ENCODE measurements at places on chromosomes 5 and 9.

DNA sequence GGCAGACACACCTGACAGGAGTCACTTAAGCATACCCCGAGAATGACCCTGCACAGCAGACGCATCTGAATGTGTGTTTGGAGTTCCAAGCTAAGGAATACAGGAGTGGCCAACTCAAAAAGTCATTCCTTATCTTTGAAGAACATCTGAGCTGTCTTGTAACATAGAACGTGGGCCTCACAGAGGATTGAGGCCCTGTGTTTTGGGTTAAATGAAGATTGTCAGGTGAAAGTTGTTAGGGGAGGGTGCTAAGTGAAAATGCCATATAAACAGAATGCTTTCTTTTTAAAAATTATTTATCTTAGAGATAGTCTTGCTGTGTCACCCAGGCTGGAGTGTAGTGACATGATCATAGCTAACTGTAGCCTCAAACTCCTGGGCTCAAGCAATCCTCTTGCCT lies 100.9 kb downstream of the PIK3R1 start:
- no peak for DNase-seq

- no peak for DNase-seq
Measured at GRCh38 chr5:73388306-73388684, 60.3 kb downstream of the FOXD1 start.

DNA sequence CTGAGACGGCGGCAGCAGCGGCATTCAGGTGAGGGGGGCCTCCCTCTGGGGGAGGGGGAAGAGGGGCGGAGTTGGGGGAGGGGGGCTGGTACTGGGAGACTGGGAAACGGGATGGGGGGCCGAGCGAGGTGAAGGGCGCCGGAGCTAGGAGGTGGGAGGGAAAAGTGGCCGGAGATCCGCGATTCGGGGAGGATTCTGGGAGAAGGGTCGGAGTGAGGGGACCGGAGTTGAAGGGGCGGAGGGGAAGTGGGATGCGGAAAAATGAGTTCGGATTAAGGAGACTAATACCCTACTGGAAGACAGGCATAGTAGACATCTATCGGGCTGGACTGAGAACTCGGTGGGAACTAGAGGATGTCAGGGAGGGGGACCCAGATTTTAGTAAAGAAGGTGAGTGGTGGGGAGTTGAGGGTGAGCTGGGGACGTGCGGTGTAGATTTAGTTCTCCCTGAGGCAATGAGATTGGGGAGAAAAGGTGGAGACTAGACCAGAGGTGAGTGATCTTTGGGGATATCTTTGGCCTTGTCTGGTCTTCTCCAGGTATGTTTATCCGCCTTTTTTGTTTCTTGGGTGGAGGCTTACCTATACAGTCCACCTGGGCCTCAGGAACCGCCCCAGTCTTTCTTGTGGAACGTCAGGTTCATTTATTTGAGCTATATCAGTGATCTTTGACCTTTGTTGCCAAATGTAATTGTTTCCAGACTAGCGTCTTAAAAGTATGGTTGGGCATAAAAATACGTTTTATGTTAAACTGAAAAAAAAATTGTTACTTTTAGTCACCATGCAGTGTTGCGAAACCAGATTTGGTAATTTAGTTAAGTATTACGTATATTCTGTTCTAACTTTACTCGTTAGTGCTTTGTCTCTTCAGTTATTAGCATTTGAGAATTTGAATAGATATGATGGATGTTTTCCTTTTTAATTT lies 632 bp downstream of the UBAP1 start:
- no peak for DNase-seq

DNA sequence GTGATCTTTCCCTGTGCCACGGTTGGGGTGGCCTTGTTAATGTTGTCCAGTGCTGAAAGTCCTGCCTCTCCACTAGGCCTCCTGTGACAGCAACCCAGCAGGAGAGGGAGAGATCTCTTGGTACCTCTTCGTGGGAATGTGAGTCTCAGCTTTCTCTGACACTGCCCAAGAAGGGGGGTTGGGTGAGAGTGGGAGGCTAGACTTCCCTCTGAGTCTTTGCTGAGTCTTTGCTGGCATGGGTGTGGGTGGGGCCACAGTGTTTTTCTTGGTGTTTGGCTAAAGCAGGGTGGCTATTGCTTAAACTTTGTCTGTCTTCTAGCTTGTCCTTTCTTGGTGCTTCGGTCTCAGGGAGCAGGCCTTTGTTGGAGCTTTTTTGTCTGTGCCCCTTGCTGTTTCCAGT lies 145.6 kb downstream of the GNA14 start:
- no peak for DNase-seq

GRCh38 chr5:127290019-127290945 lies at the start of gene MEGF10:
Gene MEGF10 (plus strand): TSS chr5:127290796. CDS start chr5:127331309, 40,513 bp downstream.
- no peak for DNase-seq

GRCh38 chr5:176383248-176383905 lies 5.0 kb downstream of the NOP16 start:
- DNase-seq, result no peak

DNA sequence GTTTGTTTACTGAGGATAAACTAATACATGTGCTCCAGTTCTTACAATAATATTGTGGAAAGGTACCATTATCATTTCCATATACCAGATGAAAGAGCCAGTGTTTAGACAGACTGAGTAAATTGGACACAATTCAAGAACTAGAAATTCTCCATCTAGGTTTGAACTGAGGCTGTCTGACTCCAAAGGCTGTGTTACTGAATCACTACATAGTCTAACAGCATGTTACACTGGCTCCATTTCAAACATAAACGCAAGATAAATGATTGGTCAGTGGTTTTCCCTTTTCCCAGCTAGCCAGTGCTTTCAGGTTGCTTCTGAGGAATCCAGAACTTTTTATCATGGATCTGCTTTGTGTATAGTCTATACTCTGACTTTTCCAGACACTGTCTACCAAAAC lies 8.1 kb downstream of the SPDL1 start:
- DNase-seq, result no peak

- no peak for DNase-seq
Measured at GRCh38 chr9:109098171-109098959, 21.4 kb downstream of the TMEM245 start.

GRCh38 chr9:96483197-96483596 lies 33.2 kb downstream of the HABP4 start:
- DNase-seq, result no peak

GRCh38 chr9:642014-642413 lies 199.5 kb upstream of the DMRT1 start:
- DNase-seq, result no peak

- no peak for DNase-seq
Measured at GRCh38 chr5:171537070-171537849, 117.8 kb downstream of the FGF18 start.

- peak; percentile 67 for DNase-seq
Measured at GRCh38 chr5:134004626-134005416, at the start of gene VDAC1. Gene VDAC1 (minus strand): TSS chr5:134004975. CDS start chr5:133993012, 11,963 bp downstream.

- no peak for DNase-seq
Measured at GRCh38 chr5:71533142-71533541, 54.0 kb upstream of the MCCC2 start.

DNA sequence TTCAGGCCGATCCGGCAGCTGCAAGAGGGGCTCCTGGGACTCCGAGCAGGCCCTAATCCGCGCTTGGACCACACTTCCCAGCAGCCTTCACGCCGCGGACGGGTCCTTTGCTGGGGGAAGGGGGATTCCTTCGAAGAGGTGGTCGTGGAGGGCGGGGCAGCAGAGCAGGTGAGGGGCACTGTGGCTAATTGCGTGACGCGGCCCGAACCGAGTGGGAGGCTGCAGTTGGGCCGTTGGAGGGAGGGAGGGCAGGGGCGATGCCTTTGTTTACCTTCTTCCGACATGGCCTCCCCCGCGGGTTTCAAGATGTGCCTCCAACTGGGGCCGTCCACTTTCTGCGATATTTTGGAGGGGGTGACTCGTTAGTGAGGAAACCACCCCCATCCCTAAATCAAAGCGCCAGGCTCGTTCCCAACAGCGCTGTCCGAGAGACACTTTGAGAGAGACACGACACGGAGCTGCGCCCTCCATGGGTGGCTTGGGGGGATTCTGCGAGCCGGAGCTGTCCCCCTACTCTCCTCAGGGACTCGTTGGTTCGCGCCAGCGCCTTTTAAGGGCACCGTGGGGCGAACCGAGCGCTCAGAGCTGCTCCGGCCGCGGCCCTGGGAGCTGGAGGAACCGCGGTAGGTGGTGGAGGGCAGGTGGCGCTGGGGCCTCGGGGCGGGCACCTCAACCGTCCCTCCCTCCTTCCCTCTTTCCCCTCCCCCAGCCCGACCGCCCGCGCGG lies at the start of gene FAM53C:
TSS of gene FAM53C (plus strand) at position 582 of the 726 bp plus-strand sequence. CDS start 3,070 bp downstream, outside the sequence.
- peak; percentile 95 for DNase-seq

GRCh38 chr9:114604989-114605388 lies 6.1 kb upstream of the TMEM268 start:
- no peak for DNase-seq

DNA sequence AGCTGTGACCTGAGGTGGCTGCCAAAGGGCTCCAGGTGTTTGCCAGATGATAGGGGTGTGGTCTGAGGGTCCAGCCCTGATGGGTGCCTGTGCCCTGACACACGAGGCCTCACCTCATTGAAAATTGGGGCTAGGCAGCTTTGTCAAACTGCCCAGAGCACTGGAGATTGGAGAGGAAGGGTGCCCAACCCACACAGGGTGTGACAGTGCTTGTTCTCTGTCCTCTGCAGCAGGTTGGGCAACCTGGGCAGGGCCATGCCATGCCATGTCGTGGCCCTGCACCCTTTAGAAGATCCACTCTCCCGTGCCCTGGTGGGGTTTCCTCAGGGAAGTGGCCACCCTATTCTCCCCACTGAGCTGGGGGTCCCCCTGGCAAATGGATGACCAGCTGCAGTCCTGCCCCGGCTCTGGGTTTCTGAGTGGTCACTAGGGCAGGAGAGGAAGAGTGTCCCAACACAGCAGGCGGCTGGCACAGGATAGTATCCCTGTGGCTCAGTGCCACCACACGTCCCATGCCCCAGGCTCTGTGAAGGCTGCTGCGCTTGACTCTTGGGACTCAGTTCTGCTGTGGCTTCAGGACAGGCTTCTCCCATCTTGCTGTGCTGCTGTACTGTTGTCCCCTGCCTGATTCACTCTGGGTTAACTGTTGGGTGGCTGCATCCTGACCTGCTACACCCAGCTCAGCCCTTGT lies 100.8 kb upstream of the PITX1 start:
- no peak for DNase-seq

GRCh38 chr5:56329652-56330051 lies 96.5 kb upstream of the ANKRD55 start:
- no peak for DNase-seq

GRCh38 chr5:145365464-145365863 lies 469.7 kb downstream of the PRELID2 start:
- DNase-seq, result no peak

GRCh38 chr5:58851571-58851970 lies 268.7 kb downstream of the RAB3C start:
- no peak for DNase-seq

DNA sequence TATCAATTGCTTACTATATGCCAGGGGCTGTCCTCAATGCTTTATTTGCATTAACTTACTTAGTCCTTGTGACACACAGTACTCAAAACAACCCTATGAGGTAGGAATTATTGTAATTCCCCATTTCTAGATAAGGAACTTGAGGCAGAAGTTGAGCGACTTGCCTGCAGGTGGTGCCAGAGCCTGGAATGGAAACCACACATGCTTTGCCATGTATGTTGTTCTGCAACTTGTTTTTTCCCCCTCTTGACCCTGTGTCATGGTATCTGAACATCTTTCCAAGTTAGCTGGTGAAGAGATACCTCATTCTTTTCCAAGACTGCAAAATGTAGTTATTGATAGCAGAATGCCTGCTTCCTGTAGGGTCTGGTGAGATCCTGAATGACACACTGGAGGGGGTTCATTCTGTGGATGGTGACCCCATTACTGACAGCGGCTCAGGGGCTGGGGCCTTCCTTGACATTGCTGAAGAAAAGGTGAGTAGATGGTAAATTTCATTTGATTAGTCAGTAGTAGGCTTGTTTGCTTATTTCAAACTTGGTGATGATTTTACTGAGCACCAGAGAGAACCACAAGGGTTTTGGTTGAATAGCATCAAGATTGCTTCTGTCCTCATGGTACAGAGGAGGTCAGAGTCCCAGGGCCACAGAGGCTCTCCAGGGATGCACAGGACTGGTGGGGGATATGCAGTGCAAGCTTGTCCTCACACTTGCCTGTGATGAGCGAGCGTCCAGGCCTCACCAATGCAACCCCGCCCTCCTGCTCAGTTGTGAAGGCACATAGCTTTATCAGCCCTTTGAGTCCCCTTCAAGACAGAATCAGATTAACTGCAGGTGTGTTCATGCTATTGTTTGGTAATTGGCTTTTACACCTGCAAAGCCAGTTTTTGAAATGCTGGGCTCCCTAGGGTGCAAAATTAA lies 57.0 kb downstream of the COL15A1 start:
- DNase-seq, result peak; percentile 53

DNA sequence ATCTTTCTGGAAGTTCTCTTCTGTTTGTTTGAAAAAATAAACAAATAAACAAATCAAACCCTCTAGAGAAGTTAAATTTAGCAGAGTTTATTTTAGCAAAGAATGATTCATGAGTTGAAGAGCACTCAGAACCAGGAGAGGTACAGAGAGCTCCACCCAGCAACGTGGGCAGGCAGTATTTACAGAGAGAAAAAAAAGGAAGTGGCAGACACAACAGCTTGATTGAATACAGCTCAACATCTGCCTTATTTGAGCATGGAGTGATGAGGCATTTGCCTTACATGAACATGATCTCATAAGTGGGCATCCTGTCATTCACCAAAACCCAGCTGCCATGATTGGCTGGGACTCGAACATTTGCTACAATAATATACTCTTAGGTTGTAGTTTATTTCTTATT lies 381.6 kb upstream of the ADAMTS16 start:
- no peak for DNase-seq

DNA sequence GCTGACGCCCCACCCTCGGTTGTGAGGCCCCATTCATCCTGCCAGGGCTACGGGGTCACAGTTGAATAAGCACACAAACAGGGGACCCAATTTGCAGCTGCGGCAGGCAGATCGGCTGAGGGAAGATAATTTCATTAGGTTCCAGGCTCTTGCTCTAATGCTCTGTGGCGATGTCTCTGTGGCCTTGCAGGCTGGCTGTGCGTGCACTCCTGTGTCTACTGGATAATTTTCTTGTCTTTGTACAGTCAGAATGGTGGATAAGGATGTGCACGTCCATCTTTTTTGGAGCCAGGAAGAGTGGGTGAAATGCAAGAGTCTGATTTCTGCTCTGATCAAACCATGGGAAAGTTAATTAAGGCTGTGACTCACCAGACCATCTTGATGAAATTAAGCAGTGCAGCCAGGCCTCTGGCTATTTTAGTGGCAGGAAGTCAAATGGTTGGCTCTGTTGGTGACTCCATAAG lies 39.2 kb downstream of the NSG2 start:
- no peak for DNase-seq

- no peak for DNase-seq
Measured at GRCh38 chr9:121373011-121373729, 3.1 kb upstream of the STOM start.

DNA sequence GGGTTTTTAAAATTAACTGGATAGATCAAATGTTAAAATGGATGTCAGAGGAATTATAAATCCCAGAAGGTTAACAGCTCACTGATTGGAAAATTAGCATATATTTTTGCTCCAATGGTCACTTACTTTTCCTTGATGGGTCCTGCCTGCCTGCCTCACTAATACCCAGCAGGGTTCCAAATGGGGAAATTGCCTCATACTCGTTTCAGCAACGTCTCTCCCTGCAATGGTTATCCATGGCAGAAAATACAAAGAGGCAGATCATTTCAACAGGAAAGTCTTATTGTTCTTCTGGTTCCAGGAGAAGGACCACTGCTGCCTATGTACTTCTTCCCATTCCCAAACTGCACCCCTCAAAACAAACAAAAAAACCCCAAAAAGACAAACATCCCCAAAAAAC lies 71.3 kb downstream of the ERP44 start:
- DNase-seq, result no peak

GRCh38 chr9:134758949-134759607 lies 117.5 kb downstream of the COL5A1 start:
- no peak for DNase-seq
